ENCODE measurements at places on chromosomes 11 and 22.

DNA sequence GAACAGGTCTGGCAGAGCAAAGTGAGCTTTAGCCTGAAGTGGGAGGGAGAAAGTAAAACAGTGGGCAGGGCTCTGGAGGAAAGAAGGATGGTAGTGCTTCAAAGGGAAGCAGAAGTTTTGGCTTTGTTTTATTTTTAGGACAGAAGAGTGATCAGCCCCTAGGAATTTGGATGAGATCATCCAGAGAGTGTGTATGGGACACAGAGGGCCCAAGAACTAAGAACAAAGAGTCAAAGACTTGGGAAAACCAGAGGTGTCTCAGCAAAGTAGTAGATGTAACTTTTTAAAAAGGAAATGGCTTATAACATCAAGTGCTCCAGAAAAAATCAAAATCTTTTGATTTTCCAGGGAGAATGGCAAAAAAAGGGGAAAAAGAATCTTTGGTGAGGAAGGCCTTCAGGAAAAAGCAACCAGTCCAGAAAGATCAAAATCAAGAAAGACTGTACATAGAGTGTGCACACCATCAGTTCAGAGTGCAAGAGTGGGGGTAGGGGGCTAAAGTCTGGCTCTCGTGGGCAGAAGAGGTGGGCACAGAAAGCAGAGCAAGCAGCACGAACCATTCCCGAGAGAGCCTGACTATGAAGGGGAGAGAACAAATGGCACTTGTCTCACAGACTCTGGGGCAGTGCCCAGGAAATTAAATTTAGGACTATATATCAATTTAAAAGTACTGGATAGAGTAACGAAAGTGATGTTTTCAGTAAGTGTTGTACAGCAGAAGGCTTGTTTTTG, 30.0 kb downstream of the MAPK1 start:
- no peak for DNase-seq

DNA sequence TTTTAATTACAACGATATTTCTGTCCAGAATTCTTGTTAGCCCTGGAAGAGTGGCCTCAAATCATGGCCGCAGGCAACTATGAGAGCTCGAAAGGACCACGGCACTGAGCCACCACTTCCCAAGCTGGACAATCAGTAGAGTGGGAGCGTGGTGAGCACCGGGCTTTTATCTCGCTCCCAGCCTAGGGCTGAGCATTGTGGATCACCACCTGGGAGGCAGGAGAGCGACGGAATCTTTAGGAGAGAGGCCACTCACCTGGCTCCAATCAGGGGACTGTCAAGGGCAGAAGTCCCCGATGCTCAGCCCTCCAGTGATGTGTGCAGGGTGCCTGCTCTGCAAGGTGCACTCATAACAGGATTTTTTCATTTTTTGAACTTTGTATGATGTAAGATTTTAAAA, 377.1 kb upstream of the B3GAT1 start:
- DNase-seq = no peak

DNA sequence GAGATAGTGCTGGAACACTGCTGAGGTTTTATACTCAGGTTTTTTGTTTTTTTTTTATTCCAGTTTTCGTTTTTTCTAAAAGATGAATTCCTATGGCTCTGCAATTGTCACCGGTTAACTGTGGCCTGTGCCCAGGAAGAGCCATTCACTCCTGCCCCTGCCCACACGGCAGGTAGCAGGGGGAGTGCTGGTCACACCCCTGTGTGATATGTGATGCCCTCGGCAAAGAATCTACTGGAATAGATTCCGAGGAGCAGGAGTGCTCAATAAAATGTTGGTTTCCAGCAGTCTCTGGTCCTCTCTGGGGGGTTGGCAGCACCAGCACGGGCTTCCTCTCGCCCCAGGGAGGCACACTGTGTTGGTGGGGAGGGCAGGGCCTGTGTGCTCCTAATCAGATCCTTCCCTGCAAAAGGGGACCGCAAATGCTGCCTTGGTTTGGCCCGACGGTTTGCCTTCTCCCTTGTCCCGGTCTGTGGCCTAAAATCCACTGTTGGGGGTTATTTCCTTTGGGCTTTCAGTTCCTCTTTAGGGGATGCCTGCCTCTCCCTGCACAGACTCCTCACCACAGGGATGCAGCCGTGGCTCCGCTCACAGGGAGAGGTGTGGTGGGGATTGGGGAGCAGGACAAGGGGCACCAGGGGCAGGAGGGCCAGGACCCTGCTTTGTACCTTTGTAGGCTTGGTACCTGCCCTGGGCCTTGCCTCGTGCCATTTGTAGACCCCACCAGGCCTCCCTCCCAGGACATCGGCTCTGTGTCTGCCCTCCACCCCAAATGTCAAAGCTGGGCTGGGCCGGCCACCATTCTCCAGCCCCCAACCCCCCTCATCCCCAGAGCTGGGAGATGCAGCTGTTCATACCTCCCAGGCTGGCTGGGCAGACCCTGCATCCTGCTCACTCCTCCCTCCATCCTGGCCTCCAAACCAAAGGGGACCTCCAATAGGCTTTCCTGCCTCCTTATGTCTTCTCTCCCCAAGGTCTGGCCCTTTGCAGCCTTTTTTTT, 13.5 kb downstream of the MCAT start:
- no peak for DNase-seq

- DNase-seq = no peak
Measured at GRCh38 chr11:19867064-19867463, 154.4 kb downstream of the NAV2 start.

DNA sequence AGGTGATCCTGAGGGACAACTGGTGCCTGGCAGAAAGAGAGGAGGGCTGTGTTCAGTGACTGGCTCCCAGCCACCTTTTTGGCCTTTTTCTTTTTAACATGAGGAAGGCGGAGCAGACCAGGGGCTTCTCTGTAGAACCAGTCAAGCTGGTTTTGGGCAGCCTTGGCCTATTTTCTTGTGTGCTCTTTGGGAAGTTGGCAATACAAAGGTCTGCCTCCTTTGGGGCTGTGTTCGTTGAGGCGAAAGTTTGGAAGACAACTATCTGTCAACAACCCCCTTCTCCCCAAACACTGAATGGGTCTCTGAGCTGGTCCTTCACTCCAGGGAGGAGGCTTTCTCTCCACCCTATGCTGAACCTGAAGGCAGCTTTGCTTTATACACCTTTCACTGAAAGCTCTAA, 8.5 kb downstream of the MARK2 start:
- DNase-seq = no peak

DNA sequence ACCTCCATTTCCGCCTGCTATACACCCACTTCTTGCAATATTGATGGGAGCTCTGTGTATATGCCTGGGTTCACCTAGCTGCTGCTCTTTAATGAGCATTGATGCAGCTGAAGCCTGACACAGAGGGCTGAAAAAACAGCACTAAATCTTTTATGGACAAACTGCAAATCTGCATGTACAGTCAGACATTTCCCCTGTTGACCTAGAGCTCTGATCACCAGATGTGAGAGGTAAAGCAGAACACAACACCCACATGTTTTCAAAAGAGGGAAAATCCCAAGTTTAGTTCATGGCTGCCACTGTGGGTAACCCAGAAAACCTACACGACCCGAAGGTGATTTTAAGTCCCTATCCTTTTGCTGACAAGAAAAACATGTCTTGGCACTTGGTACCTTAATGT, 303.0 kb upstream of the PITPNB start:
- DNase-seq = no peak
